Progenitor cell of endocrine pancreas (in vitro differentiated cells): ENCODE measurements at places on chromosomes 16 and 17. TPM values are rescaled to one million over a fixed set of nuclear protein-coding genes. Genes with fewer than 3 reads are reported as not detected.
A peak's percentile ranks its signal among the peaks of the same experiment; 100 is the strongest.

PCGF2 gene
- 109 and 112 TPM in 2 replicates for total RNA-seq

TBC1D3G gene
- total RNA-seq, result not detected in 2 replicates

DNA sequence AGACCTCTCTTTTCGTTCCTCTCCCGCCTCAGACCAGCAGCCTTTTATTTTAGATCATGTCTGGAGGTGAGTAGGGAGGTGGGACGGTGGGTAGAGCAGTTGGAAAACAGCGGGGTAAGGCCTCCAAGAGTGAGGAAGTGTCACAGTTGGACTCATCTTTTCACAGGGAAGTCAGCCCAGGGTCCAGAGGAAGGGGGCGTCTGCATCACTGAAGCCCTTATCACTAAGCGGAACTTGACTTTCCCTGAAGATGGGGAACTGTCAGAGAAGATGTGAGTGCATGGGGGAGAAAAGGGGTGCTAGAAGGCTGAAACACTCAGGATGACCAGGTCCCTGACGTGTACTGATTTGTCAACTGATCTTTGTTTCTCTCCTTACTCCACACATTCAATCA lies 461 bp downstream of the LRRC46 start:
- no peak for DNase-seq

SLC25A10 gene
- 36.9 and 40.9 TPM in 2 replicates for total RNA-seq

GRCh38 chr16:80828495-80828894 lies 24.1 kb upstream of the CDYL2 start:
- no peak for DNase-seq

- no peak for DNase-seq
Observed at GRCh38 chr16:88481851-88482250, 28.8 kb downstream of the ZFPM1 start.

DNA sequence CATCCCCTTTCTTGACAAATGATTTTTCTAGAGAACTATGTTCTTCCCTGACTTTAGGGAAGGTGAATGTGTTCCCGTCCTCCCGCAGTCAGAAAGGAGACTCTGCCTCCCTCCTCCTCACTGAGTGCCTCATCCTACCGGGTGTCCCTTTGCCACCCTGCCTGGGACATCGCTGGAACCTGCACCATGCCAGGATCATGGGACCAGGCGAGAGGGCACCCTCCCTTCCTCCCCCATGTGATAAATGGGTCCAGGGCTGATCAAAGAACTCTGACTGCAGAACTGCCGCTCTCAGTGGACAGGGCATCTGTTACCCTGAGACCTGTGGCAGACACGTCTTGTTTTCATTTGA lies 7.4 kb downstream of the NAT9 start:
- DNase-seq, result no peak

- DNase-seq, result no peak
Observed at GRCh38 chr17:62822080-62822904, 14.2 kb upstream of the MARCHF10 start.

- no peak for DNase-seq
Observed at GRCh38 chr17:82752371-82753200, 721 bp downstream of the TBCD start.

- DNase-seq, result no peak
Observed at GRCh38 chr17:13350466-13350865, 251.3 kb downstream of the HS3ST3A1 start.

CCL17 gene
- total RNA-seq, result not detected in 2 replicates

CES1 gene
- total RNA-seq, result not detected in 2 replicates

GRCh38 chr16:67028167-67028695 lies 718 bp upstream of the CBFB start:
- no peak for DNase-seq

DNA sequence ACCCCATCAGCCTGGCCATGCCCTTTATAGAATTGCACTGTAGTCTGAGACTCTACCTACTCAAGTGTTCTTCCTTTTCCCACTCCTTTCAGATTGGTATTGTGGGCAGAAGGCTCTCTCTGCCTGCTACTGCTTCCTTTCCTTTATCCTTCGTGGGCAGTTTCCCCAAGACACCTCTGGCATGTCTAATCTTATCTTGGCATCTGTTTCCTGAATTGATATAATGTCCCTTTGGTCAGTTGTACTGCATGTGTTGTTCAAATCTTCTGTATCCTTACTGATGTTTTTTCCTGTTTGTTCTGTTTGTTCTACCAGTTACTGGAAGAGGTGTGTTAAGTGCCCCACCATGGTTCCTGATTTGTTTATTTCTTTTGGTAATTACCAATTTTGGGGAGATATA lies 29.5 kb upstream of the MSI2 start:
- no peak for DNase-seq

GRCh38 chr16:77194295-77195231 lies 3.6 kb downstream of the MON1B start:
- no peak for DNase-seq

- DNase-seq, result no peak
Observed at GRCh38 chr17:6524520-6524919, 31.8 kb downstream of the PITPNM3 start.

DNA sequence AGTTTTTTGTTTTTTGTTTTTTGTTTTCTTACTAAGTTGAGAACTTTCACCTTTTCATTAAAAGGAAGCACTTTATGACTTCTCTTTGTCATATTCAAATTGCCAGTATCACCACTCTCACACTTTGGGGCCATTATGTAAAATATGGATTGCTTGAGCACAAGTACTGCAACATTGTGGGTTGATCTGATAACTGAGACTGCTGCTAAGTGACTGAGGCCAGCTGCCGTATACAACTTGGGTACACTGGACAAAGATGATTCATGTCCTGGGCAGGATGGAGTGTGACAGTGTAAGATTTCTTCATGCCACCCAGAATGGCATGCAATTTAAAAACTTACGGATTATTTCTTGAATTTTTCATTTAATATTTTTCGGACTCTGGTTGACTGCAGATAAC lies 7.8 kb downstream of the TTC19 start:
- no peak for DNase-seq

DNA sequence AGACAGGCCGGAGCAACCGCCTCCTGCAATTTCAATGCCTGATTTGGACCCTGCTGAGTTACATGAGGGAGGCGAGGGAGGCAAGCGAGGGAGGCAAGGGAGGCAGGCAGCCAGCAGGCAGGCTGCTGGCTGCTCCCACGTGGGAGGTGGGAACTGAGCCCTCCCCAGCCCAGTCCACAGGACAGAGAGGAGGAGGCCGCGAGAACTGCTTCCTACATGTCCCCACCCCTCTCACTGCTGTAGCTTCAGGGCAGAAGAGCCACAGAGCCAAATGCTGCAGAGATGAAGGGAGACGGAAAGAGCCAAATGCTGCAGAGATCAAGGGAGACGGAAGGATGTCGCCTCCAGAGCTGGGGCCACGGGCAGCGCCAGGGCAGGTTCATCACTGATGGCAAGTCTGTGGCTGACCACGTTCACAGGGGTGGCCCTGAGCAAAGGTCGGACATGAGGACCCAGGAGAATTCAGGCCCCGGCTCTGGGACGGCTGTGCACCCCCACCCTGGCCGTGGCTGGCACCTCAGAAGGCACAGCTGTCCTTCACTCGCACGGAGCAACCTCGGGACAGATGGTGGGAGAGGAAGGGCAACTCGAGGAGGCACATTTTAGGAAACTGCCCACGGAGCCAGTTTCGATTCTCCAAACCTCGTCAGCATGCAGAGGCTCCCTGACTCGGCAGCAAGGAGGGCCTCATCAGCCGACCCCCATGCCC lies 21.5 kb downstream of the RPH3AL start:
- no peak for DNase-seq

TP53TG3F gene
- total RNA-seq, result not detected in 2 replicates

DNA sequence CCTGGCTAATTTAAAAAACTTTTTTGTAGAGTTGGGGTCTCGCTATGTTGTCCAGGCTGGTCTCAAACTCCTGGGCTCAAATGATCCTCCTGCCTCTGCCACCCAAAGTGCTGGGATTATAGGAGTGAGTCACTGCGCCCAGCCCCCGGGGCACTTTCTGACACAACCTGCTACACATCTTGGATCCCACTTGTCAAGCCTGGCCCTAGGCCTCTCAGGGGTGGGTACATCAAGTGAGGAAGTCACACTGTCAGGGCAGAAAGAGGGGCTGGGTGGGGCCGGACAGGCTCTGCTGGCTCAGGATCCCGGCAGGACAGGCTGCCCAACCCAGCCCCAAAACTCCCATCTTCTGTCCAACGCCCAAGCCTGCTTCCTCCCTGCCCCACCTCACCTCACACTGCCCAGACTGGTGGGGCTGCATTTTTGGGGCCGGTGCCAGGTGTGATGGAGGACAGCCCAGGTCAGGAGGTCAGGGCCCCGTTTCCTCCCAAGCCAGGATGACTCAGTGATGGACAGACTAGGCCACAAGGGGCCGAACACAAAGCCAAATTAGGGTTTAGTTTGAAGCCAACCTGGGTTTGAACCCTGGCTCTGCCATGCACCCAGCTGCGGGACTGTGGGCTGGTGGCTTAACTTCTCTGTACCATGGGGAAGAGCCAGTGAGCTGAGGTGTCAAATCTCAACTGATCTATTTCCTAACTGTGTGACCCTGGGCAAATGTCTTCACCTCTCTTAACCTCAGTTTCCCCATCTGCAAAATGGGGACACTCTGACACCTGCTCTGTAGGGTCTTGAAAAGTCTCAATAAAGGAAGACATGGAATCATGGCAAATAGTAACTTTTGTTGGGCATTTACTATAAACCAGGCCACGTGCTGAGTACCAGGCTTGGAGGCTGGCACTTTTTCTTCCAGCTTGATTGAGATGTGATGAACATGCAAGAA lies 8.9 kb upstream of the PPL start:
- DNase-seq, result no peak

- no peak for DNase-seq
Observed at GRCh38 chr16:84832488-84833143, 12.8 kb downstream of the CRISPLD2 start.

CYB5D1 gene
- total RNA-seq, result 16.3 and 18.2 TPM in 2 replicates

DNA sequence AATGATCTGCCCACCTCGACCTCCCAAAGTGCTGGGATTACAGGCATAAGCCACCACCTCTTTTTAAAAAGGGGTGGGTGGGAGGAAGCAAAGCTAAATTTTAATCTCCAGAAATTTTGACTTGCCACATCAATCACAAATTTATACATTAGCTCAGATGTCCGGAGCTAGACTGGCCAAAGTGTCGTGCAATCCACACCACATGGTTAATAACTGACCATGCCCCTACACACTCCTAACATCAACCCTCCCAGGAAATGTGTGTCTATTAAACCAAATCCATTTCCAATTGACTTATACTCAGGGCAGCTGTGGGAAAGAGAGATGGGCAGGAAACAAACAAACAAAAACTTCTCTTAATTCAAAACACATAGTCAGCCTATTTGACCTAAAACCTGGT lies 29.9 kb downstream of the SMURF2 start:
- DNase-seq, result no peak

DNA sequence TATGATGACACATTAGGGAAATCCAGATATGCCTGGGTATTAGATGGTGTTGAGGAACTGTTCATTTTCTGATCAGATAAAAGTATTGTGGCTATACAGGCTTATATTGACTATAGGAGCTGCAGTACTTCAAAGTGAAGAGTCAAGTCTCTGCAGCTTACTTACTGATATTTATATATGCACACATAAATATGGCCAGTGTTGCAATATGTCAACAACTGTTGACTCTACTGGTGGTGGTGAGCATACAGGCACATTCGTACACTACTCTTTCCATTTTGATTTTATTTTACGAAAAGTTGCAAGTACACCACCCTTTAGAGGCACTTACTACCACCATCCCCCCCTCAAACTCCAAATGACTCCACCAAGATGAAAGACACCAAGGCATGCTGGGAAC lies 2.5 kb downstream of the CIAO2B start:
- DNase-seq, result no peak

DNA sequence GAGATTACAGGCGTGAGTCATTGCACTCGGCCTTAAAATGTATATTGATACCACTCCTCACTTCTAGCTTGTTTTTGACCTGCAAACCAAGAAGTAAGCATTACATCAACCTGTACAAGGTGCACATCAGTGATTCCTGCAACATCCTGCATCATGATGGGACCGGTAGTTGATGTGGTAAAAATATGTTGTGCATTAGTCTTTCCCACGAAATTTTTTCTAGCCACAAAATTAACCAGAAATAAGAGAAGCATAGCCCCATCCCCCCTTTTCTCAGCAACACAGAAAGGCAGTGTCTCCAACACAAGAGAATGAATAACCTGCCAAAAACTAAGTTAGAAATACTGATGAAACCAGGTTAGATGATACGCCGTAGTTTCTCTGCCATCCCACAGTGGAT lies 21.1 kb upstream of the NSMCE1 start:
- DNase-seq, result no peak

RNU2-1 gene
- total RNA-seq, result 7,084 and 7,668 TPM in 2 replicates

TNP2 gene
- not detected in 2 replicates for total RNA-seq

GRCh38 chr17:27247071-27247957 lies 46.6 kb upstream of the WSB1 start:
- no peak for DNase-seq

NOD2 gene
- total RNA-seq, result not detected in 2 replicates

- no peak for DNase-seq
Observed at GRCh38 chr16:27222249-27223225, 19.2 kb downstream of the KDM8 start.

KRTAP17-1 gene
- not detected in 2 replicates for total RNA-seq

DNA sequence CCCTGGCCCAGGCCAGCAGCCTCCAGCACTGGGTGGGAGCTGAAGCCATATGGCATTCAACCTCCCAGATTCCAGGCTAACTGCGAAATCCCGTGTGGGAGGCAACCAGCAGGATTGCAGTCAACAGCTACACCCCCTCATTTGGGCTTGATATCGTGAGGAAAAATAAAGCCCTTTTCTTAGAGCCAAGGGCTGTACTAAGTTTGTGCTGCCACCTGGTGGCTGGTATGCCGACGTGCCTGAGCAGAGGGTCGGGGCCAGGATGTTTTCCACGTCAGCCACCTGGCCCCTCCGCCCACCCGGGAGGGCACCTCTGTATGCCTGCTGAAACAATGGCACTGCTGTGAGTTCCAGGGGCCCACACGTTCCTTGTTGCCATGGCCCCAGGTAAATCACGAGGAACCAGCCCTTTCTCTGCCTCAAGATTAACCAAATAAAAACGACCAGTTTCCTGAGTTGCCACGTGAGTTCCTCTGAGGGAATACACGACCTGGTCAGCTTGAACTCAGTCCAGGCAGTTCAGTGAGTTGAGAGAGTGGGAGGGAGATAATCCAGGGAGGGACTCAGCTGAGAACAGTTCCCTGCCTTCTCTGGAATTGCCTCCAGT lies 9.0 kb downstream of the TMEM98 start:
- peak; percentile 81 for DNase-seq
